Esophagus mucosa (tissue), 1 donor: ENCODE measurements at places on chromosomes 3 and 15. TPM values are rescaled to one million over a fixed set of nuclear protein-coding genes. Genes with fewer than 3 reads are reported as not detected.

Gene STRIT1
- total RNA-seq: not detected

Gene LTK
- 0.12 TPM for total RNA-seq

DNA sequence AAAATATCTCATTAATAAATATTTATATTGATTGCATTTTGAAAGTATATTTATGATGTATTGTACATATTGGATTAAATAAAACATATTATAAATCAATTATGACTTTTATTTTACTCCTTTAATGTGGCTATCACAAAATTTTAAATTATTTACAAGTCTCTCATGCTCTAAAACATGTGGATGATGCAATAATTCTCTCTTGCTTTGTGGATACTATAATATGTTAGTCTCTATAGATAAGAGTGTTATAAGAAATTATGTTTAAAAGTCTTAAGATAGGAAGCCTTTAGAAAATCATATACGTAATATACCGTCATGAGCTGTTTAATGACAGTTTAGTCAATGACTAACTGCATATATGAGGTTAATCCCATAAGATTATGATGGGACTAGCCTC is 547.4 kb upstream of the ALCAM start:
- ATAC-seq: no peak

DNA sequence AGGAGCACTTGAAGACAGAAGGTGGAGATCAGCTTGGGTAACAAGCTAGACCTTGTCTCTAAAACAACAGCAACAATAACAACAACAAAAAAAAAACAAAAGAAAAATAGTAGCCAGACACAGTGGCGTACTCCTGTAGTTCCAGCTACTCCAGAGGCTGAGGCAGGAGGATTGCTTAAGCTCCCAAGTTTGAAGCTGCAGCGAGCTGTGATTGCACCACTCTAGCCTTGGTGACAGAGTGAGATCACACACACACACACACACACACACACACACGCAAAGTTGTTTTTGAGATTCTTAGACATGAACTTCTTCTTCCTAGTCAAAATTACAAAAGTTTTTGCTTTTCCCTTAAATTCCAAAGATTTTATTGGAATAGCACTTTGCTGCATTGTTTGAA is 93.0 kb upstream of the IGSF10 start:
- ATAC-seq: no peak

- no peak for ATAC-seq
Measured at GRCh38 chr3:33124638-33125037, 10.8 kb downstream of the CRTAP start.
